ENCODE measurements at places on chromosomes 2 and 18.

DNA sequence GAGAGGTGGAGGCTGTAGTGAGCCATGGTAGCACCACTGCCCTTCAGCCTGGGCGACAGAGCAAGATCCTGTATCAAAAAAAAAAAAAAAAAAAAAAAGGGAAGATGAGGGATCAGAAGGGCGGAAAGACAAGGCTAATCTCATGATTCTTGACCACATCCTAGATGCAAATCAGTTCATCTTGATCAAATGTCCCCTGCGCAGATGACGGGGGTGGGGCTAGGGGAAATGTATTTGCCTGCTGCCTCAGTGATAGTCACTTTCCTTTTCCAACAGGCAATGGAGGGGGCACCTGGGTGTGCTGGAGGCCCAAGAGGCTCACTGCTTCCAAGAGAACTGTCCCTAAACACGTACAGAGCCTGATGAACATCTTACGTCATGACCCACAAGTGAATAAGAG is 3.7 kb upstream of the EMILIN2 start:
- DNase-seq: no peak

DNA sequence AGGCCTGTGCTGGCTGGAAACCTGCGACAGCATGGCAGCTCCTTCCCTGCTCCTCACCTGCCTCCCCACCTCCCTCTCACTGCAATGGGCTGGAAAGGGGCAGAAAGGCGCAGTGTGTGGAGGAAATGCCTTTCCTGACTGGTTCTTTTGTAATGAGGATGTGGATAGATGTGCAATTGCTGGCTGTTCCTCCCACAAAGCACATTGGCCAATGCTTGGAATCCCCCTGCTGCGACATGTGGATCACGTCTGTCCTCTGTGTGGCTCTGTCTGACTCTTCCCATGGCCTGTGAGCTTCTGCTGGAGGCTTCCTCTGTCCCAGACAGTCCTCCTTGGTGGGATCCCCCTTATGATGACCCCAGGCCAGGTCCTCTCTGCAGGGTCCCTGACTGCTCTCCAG is 172.5 kb downstream of the NCK2 start:
- no peak for DNase-seq

DNA sequence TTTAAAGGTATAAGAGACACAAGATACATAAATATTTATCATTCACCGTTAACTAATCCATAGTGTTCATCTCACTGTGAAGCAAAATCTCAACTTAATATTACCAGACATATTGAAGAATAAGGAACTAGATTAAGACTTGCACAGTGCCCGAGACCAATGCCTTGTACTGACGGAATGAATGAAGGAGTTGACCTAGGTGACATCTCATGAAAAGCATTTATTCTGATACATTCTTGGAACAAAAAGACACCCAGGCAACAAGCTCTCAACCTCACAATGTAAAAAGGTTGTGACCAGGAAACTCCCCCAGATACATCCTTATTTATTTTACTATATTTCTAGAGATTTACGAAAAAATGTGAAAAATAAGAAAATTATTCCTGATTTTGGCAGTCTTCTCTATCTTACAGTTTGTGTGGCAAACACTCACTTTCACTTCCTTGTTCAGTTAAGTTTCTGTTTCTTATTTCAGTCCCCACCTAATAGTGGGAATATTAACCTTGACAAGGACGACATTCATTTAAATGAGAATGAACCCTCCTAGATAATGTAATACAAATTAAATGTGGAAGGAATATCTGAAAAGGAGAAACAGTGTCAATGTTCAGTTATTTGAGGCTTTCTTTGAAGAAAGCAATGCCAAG is 28.4 kb downstream of the M1AP start:
- peak; percentile 26 for DNase-seq

DNA sequence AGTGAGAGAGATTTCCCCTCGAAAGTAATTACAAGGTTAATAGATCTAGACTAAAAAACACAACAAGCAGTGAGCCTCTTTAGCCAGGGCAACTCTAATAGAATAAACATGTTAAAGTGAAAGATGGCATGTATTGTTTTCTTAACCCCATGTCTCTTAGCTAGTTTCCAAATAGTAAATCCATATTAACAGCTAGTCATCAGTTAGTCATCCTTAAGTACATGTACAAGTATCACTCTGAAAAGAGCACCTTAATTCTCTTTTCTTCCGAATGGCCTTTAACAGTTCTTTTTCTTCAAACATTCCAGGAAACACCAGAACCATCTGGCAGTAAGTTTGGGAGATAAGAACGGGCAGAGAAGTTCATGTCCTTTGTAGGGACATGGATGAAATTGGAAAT is 1480.0 kb downstream of the LRP1B start:
- no peak for DNase-seq

GRCh38 chr2:130371723-130372054 is 15.8 kb downstream of the PTPN18 start:
- DNase-seq: no peak

- DNase-seq: no peak
Observed at GRCh38 chr2:202679980-202680379, 45.2 kb downstream of the FAM117B start.

DNA sequence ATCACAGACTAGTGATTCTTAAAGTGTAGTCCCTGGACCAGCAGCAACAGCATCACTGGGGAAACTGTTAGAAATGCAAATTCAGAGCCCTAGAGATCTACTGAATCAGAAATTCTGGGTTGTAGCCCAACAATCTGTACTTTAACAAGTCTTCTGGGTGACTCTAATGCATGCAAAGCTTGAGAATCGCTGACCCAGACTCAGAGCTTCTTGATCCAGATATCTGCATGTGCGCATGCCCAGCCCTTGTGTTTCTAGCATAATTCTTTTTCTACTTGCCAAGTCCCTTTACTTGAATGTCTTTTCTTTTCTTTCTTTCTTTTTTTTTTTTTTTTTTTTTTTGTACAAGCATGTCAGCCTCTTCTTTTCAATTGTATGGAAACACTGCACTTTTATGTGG is 60.4 kb downstream of the FIGN start:
- DNase-seq: no peak

DNA sequence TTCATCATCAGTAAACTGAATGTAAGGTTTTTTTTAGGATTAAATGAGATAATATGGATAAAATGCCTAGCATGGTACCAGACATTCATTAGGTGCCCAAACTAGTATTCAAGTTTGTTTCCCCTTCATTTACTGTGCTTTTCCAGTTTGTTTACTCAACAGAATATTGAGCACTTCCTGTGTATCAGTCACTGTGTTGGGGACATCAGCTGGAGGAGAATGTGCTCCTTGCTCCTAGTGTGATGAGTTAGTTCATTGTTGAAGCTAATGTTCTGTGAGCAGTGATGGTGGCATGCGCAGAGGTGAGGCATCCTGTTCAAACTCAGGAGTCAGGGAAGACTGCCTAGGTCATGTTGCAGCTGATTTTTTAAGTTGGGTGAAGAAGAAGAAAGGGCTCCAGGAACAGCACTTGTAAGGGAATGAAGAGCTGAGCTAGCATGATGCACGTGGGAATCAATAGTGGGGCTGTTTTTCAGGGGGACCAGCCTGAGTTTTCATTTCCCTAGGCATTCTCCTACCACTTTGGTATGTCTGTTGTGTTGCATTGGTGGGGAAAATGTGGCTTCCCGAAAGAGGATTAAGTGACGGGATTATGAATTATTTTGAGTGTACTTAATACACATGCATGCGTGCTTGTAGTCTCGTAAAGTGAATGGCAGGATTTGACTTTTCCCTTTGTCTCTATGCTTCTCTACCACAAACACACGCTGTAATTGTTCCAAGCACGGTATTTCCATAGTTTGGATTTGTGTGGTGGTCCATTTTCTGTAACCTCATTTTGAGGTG is 23.7 kb downstream of the TTLL4 start:
- no peak for DNase-seq

- no peak for DNase-seq
Observed at GRCh38 chr2:62229082-62229605, 33.2 kb downstream of the B3GNT2 start.

GRCh38 chr2:186691900-186692299 is 2.0 kb upstream of the FAM171B start:
- DNase-seq: no peak
